ENCODE measurements at places on chromosomes 16 and 17. TPM values are rescaled to one million over a fixed set of nuclear protein-coding genes. Genes with fewer than 3 reads are reported as not detected.

The PDILT gene
- not detected for total RNA-seq

The DDX42 gene
- total RNA-seq, result 71.8 TPM

The CCL13 gene
- 10.5 TPM for total RNA-seq

The TNFRSF17 gene
- total RNA-seq, result 1.2 TPM

The CACNG4 gene
- 1.9 TPM for total RNA-seq

DNA sequence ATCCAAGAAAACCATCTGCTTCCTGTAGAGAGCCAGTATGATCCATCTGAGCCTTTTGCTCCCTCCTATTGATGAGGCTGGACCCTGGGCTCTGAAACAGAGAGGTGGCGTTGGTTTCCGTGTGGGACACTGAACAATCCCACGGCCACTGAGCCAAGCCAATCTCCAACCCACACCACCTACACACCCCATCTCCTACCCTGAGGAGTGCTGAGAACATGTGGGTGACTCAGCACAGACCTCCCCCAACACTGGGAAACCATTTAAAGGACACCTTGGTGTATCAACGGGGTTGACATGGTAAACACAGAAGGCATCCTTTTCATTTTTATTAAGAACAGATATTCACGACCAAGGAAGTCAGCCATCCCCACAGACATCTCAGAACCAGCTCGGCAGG, 332.1 kb downstream of the SLC39A11 start:
- DNase-seq, result no peak

DNA sequence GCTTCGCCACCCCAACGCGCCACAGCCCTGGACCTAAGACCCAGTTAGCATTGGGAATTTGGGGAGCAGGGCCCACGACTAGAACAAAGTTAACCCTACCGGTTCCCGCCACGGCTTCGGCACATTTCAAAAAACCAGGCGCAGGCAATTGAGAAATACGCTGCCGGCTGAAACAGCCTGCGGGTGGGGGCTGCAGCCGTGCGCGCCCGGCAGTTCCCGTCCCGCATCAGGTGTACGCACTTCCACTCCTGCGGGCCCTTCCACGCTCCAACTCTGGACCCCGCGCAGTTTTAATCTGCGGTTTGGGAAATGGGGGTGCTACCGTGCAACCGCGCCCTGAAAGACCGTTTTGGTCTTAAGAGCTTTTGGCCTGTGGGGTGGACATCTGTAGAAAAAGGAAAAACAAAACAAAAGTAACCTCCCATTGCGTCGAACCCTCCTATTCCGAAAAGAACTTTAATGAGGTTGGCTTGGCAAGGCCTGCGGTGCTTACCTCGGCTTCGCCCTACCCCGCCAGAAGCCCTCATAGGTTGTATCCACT, 7.1 kb downstream of the IRX5 start:
- DNase-seq, result no peak

DNA sequence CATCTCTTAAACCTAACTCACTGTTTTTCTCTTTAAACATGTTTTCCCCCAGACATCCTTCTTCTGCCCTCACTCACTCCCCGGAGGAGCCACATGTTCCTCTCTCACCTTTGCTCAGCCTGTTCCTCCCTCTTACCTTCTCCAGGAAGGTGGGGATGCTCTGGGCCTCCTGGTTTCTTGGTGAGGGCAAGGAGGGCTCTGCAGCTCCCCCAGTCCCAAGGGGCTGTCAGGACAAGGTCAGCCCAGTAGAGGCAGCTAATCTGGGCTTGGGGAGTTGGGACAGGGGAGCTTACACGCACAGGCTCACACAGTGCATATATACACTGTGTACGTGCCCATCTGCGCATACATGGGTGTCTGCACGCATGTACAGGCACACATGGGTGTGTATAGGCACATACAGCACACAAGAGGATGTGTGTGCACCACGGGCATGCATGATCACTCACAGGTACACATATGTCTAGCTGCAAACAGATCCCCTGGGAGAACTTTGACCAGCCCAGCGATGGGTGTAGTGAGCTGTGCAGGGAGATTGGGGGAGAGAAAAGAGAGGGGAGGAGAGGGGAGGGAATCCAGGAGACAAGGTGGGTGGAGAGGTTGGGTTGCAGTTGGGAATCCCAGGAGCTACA, 28.6 kb upstream of the SPNS3 start:
- DNase-seq, result no peak

- DNase-seq, result no peak
Measured at GRCh38 chr17:8556074-8556473, 74.5 kb downstream of the MYH10 start.

- no peak for DNase-seq
Measured at GRCh38 chr16:305916-306626, 23.1 kb downstream of the PDIA2 start.

DNA sequence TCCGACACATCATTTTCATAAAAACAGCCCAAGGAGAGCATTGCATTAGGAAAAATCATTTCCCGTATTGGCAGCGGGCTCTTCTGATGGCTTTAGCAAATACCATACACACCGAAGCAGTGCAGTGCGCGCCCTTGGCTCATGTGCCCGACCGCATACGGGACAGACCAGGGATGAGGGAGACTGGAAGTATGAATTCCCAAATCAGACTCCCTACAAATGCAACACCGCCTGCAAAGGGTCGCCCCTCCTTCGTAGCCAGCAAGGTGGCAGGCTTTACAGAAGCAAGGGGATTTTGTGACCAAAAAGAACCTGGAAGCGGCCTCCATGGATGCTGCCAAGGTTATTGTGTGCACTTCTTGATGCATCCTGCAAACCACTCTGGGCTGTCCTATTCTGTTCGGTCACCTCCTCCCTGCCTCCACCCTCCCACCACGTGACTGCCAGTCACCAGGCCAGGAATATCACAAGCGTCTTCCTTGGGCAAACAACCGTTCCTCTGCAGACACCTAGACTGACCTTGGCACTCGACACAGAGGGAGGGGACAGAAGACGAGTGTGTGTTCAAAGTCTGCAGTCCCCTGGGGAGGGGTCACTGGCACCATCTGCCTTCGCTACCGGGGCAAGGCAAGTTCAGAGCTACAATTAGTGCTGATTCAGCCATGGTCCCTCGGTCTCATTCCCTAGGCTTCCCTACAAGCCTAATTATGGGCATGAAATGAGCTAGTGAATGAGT, 460.4 kb downstream of the SLC39A11 start:
- DNase-seq, result peak; percentile 91

GRCh38 chr17:49746791-49747490, 17.0 kb downstream of the FAM117A start:
- DNase-seq, result peak; percentile 57

DNA sequence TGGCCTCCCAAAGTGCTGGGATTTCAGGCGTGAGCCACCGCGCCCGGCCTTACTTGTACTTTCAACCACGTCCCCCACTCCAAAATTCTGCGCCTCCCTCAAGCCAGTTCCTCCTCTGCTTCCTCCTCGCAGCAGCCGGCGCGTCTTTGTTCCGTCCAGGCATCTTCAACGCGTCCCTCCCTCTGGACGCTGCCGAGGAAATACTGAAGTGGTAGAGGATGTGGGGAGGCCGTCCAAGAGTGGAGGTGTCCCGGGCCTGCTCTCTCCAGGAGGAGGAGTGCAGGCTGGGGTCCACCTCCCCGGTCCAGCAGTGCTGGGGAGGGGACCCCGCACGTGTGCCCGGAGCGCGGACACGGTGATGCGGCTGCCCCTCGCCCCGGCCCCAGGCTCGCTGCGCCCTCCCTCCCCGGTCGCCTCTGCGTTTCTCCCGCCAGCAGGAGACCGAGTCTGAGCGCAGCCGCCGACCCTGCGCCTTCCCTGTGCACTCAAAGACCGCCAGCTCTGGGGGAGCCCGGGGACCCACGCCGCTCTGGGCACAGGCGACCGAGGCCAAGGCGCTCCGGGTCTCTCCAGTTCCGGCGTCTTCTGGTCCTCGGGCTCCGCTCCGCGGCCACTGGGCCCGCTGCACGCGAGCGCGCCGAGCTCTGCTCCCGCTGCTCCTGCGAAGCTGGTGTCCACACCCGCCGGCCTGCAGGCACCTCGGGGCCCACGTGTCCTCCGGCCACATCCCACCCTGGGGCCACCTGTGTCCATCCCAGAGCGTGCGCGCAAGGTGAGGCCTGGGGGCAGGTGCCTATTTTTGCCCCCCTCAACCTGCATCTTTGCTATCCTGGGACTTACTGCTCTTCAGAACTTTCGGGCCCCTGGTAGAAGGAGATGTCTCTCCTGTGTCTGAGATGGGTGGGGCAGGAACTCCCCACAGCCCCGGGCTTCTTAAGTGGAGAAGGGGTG, 31.7 kb downstream of the OSBPL7 start:
- peak; percentile 49 for DNase-seq

DNA sequence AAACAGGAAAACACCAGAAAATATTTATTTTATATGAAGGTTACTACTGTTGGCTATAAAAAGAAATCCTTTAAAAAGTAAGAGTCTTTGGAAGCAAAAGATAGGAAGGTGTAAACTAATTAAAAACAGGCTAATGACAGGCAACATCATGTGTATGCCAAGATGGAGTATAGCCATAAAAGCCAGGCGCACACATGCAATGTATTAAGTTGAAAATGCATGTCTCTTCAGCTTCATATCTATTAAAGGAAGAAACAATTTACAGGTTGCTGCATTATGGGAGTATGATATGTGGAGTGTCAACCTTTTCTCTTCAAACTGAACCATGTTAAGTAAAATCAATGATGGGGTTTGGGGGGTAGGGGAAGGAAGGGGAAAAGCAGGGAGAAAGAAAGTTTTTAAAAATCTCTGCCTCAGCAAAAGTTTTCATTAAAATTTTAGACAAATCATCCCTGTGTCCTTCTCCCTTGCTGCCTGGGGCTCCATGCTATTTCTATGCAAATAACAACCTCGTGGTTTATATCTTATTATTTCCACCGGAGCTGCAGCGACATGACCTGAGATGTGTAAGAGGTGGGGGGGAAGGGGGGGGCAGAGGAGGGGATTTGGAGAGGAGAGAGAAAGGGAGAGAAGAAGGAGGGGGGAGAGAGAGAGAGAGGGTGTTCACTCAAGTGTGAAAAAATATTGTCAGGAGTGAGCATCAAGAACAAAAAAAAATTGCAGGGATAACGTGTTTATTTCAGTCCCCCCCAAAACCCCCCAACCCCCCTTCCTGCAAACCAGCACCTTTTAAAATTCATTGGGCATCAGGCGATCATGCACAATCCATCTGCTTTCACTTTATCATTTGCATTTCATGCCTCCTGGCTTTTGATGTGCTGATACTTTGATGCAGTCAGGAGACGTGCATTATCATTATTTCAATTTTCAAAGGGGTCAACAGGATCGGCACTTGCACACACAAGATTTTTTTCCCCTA, 197.6 kb downstream of the AATF start:
- DNase-seq, result no peak
